ENCODE measurements at places on chromosomes 1 and 21. TPM values are rescaled to one million over a fixed set of nuclear protein-coding genes. Genes with fewer than 3 reads are reported as not detected.

DNA sequence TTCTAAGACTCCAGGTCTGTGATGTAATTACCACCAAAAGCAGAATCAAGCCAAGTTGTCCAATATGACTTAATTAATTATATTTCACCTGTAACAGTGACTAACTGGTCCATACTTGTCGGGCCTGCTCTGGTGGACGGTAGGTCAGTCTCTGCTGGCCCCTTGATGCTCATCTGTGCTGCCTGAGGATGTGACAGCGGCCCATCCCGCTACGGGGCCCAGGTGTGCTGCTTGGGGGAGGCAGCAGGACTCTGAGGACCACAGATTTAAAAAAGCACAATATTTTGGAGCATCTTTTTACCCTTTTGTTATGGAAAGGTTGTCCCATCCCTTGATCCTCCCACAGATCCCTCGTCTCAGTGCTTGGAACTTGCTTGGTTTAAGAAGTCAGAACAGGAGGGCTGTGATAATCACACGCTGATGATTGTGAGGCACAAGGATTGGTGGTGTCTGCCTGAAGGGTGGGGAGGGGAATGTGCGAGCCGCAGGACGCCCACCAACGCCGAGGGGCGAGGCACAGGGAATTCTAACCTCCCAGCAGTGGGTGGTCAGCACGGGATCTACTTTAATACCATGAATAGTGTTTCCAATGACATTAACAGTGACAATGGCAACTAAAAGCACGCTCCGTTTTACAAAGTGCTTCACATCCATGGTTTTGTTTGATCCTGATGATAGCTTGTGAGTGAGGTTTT, 27.8 kb upstream of the UMODL1 start:
- DNase-seq = no peak

GRCh38 chr1:90963651-90964050, 58.2 kb downstream of the ZNF644 start:
- DNase-seq = no peak

DNA sequence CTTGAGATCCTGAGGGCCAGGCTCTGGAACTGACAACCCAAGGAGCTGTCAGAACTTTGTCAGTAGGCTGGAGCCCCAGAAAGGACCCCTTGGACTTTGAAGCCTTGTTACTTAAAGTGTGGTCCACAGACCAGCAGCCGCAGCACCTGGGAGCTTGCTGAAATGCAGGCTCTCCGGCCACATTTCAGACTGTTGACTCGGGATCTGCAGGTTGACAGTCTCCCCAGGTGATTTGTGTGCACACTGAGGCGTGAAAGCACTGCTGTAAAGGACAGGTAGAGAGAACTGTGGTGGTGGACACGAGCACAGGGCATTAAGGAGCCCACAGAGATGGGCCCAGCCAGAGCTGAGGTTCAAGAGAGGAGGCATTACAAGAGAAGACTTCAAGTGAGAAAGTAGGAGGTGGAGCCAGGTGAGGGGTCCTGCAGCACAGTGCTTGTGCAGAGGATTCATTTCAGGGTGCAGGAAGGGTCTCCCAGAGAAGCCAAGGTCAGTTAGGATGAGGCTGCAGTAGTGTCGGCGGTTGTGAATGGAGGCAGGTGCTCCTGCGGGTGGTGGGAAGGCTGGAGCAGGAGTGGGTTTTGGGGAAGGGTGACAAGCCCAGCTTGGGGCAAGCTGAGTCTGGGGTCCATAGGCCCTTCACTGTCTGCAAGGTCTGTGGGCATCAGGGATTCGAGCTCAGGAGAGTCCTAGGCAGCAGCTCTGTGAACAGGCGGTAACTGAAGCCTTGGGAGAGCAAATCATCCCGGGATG, 4.6 kb downstream of the HYI start:
- no peak for DNase-seq

- no peak for DNase-seq
Observed at GRCh38 chr1:20648438-20648837, 12.7 kb downstream of the DDOST start.

- no peak for DNase-seq
Observed at GRCh38 chr1:183243161-183244050, 57.3 kb downstream of the LAMC2 start.

DNA sequence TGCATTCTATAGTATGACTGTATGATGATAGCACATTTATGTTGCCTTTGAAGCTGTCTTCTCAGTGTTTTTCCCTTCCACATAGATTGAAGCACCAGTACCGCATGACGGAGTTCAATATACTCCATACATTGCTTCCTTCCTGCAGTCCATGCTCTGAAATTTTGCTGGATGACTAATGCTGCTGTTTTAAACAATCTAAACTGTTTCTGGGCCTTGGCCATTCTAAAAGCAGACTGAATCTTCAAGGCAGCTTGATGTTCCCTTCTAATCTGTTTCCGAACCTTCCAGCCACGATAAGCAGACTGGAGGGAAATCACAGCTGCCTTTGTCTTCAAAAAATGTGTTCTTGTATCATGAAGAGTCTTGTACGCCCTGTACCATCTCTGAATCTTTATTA, 36.2 kb upstream of the F13B start:
- no peak for DNase-seq

DNA sequence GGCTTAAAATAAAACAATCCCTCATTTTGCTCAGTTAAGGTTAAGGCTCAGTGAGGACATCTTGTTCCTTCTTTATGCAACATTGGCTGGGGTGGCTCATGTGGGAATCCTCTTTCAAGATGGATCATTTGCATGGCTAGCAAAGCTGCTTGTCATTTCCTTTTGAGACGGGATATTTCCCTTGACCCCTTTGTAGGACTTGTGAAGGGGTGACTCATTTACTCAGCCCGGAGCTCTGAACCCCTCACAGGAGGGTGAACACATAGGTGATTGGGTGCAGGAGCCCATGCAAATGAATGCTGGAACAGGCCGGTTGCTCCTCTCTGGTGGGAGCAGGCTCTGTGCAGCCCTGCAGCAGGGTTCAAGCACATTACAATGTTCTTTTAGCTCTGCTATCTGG, 15.8 kb upstream of the C8A start:
- DNase-seq = no peak

DNA sequence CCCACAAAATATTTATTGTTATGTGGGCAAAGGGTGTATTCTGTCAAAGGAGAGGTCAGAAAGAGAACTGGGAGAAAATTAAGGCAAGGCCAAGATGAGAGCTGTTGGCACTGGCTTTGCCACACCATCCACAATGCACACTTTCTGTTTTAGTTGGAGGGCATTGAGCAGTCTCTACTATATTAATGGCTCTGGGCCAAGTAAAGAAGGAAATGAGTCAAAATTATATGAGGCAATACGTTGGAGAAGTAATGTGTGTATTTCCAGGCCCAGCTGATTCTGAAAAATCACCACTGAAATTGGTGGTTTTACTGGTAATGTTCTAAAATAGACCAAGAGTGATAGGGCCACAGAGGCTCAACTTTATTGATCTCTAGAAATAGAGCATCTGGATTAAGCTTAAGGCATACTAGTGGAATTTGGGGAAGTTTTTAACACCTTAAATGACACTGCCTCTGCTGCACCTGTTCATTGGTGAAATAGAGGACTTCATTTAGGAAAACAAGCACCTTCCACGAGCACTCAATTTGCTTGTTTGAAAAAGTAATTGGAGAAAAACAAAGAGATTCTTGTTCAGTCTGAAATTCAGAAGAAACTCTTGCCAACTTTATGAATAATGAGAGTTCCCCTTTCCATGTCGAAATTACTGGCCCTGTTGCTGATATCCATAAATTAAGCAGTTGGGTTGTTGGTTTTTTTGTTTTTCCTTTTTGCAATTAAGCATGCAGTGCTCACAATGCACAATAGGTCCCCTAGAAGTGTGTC, 424.9 kb downstream of the ADGRL2 start:
- no peak for DNase-seq

Gene RSPO1
- total RNA-seq = not detected
